Right ventricle myocardium inferior (tissue), 1 donor: ENCODE measurements at places on chromosomes 7 and 10. TPM values are rescaled to one million over a fixed set of nuclear protein-coding genes. Genes with fewer than 3 reads are reported as not detected.

- DNase-seq, result no peak
Observed at GRCh38 chr10:119272736-119273135, 65.4 kb downstream of the GRK5 start.

DNA sequence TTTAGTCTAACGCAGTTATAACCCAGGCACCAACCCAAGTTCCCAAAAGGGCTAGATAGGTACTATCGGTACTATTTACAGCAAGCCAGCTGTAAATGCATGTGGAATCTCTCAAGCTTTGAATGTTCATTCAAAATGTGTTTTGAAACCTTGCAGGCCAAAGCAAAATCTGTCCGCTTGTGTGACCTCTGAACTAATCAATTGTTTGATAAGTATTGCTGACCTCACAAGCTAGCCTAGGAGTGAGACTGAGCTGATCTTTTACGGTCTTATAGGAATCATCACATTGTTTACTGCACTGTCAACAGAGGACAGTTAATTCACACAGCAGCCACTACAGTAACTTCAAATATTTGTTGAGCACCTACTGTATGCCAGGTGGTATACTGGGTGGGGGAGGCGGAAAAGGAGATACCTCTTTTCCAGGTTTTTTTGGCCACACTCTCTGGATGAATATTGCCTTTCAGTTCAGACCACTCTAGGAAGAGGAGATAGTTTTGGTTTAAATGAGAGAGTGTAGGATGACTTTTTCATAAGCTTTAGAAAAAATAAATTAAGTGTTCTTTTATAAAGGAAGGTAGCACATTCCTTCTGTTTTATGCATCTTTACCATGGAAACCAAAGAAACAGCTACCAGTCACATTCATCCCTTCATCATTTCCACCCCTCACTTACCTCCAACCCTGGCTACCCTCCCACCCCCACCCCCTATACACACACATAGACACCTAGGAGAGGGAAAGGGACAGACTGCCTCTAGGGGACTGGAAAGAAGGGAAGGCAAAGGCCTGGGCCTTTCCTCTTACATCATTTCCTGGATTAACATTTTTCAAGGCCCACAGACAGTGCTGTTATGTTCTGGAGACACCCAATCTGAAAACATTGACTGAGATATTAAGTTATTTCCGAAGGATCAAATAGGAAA, 2.4 kb downstream of the PAPSS2 start:
- DNase-seq, result no peak

The PLXDC2 gene
- total RNA-seq, result 13.1 TPM

GRCh38 chr7:113444261-113444660, 325.9 kb upstream of the SMIM30 start:
- no peak for DNase-seq

The LMTK2 gene
- total RNA-seq, result 22.5 TPM

DNA sequence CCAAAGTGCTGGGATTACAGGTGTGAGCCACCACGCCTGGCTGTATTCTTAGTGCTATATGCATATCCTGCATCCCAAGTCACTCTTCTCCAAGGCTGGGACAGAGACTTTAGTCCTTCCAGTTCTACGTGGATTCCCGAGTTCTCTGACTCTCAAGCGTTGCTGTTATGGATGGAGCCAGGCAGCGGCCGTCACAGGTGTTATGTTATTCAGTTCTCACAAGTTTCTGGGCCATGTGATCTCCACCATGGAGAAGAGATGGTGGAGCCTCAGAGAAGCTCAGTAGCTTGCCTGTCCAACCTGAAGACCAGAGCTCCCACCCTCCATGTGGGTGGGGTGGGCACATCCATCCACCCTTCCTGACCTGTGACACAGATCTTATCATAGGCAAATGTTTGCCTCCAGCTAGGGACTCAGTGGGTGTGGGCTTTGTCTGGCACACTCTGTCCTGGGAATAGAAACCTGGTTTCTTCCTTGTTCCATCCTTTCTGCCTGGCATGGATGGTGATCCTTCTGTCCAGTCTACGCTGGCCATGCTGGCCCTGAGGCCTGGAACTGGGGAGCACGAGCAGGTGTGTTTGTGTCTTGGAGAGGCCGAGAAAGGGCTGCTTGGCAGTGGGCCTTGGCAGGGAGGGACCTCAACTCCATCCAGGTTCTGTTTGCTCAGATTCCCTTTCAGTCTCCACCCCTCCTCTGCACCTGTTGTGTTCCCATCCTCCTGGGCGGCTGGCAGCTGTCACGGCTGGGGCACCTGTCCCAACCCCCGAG, 55.3 kb downstream of the NEURL1 start:
- DNase-seq, result no peak

- no peak for DNase-seq
Observed at GRCh38 chr10:94762393-94762792, at the start of gene CYP2C19. CYP2C19 (plus strand) TSS chr10:94762681; CDS start chr10:94762706, 25 bp downstream.

DNA sequence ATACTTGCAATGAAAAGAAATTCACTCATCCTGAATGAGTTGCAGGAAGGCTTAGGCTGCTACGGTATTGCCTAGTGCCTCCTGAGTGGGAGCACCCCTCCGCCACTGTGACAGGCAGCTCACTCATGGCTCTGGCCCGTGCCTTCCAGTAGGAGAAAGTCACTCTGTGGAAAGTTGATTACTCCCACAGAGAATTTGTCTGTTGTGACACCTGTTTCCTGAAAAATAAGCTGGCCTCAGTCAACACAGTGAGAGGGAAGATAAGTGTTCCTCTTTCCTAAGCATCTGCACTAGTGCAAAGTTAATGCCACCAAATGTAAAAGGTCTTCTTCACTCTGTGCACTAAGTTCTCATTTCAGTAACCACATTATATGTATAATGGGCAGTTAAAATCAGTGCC, 158.8 kb upstream of the INHBA start:
- no peak for DNase-seq

- DNase-seq, result no peak
Observed at GRCh38 chr7:30169579-30169978, 34.8 kb downstream of the MTURN start.

DNA sequence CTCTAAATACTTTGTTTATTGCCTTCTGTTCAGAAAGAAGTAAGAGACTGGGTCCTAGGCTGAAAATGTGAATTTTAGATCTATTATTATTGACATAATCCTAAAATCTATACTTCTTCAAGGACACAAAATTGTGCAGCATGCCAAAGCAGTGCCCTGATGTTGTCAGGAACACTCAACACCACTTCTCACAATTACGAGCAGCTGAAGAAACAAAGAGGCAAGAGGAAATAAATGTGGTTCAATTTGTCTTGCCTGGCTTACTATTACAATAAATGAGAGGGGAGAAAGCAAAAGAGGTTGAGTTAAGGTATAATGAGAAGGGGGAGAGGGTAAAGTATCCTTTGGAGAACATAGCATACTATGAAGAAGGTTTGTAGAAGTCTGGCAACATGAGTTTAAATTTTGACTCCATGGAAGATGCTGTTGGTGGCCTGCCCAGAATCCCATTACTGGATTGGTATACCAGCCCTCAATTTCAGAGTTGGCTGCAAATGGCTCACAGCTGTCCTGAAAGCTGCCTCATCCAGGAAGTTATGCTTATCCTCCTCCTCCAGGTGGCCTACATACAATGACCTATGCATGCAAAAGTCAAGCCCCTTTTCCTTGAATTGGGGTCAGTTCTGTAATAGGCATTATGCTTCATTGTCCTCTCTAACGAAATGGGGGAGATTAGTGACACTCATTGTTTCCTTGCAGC, 274.6 kb upstream of the SMIM30 start:
- no peak for DNase-seq

The INA gene
- not detected for total RNA-seq

The CCDC3 gene
- total RNA-seq, result 4.7 TPM

The KNDC1 gene
- not detected for total RNA-seq

The PDE6C gene
- total RNA-seq, result not detected

DNA sequence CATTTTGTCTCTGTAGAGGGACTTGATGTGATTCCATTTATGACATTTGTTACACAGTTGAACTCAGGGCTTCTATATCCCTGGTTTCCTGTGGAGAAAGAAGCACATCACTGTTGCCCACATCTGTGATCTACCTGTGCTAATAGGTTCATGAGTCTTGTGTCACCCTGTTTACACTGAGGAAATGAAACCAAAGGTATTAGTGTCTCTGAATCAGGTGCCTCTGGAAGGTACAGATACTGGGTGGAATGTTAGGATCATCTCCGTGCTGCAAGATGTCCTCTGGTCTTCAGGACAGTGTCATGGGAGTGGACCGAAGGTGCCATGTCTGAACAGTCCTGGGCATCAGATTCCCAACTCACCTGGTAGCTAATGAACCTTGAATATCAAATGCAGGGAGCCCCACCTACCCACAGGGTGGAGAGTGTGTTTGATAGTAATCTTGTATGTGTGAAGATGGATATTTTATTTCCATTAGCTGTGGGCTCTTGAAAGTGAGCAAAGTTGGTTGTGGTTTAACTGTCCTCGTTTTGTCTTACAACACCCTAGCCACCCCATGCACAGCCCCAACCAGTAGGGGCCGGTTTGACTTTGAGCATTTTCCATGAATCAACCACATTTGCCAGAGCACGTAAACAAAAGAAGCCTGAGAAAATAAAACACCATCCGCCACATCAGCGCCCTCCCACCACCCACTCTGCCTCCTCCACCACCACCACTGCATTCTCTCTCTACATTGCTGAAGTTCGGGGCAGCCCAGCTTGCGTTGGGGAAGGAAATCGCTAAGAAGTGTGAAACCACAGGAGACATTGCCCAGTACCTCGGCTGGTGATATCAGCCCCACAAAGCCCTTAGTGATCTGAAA, 40.7 kb downstream of the TARP start:
- peak; percentile 64 for DNase-seq

- DNase-seq, result no peak
Observed at GRCh38 chr7:99326408-99326782, 697 bp downstream of the ARPC1A start.

The PPP1R9A gene
- 21.9 TPM for total RNA-seq

DNA sequence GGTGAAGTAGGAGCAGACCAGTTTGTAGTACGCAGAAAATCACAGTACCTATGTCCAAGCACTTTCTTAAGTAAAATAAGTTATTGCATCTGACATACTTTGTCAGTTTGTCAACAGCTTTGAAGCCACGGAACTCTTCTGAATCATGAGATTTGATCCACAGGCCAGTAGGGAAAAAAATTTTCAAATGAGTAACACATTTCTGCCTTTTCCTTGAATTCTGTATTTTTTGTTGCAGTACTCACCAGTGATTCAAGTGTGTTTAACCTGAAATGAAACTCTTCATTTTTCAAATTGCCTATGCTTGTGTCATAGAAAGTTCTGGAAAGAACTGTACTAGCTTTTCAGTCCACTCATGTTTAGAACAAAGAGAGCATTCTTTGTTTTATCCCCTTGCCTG, 337.7 kb downstream of the GATA3 start:
- DNase-seq, result no peak

- DNase-seq, result no peak
Observed at GRCh38 chr7:150406312-150406566, 27.1 kb downstream of the ZNF775 start.

DNA sequence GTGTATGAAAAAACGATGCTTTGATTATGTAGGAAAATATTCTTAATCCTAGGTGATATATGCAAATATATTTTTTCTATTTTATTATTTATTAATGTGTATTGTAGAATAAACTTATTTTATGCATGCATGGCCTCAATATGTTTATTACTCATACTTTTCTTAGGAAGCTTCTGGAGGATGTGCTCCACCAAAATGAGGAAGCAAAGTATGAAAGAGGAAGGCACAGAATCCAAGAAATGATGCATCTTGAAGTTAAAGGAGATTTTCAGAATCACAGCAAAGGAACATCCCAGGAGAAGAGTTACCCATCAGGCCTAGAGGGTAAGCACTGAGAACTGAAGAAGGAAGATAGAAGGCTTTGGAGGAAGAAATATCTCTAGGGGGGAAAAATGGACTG, 35.0 kb upstream of the MRPS16 start:
- no peak for DNase-seq

DNA sequence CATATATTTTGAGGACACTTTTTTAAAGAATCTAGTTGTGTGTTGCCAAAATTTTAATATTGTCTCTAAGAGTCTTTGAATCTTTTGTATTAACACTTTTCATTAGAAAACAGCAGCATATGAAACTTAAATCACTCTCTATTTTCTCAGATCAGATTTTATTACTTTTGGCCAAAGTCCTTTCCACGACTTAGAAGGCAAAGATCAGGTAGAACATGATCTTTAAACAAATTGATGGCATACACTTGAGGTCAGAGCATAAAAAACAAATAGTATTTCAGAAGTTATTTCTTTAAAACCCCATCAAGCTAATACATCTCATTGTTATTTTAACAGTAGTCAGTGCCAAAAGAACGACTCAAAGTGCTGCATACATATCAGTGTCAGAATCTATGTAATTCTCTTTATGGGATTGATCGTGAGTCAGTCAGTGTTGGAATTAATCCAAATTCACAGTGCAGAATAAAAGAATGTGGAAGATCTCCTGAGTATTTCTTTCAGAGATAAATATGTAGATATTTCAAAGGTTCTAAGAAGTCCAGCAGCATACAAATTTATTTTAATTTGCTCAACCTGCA, 9.6 kb upstream of the AGMO start:
- no peak for DNase-seq

The EVX1 gene
- not detected for total RNA-seq

The TUBAL3 gene
- not detected for total RNA-seq

DNA sequence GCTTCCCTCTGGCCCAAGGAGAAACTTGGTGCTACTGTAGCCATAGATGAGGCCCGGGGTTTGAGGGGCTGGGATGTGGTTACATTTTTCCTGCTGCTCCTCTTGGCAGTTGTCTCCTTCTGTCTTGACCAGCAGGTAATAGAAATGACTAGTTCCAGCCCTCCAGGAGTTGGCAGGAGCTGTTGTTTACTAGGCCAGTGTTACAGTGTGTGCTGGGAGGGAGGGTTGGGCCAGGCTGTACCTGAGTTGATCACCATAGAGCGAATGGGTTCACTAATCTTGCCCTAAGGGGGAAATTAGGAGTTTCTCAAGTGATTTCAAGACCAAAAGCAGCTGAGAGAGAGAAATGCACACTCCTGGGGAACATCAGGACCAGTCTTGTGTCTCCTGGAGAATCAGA, 34.9 kb downstream of the PAX2 start:
- no peak for DNase-seq

The PAX4 gene
- total RNA-seq, result not detected

DNA sequence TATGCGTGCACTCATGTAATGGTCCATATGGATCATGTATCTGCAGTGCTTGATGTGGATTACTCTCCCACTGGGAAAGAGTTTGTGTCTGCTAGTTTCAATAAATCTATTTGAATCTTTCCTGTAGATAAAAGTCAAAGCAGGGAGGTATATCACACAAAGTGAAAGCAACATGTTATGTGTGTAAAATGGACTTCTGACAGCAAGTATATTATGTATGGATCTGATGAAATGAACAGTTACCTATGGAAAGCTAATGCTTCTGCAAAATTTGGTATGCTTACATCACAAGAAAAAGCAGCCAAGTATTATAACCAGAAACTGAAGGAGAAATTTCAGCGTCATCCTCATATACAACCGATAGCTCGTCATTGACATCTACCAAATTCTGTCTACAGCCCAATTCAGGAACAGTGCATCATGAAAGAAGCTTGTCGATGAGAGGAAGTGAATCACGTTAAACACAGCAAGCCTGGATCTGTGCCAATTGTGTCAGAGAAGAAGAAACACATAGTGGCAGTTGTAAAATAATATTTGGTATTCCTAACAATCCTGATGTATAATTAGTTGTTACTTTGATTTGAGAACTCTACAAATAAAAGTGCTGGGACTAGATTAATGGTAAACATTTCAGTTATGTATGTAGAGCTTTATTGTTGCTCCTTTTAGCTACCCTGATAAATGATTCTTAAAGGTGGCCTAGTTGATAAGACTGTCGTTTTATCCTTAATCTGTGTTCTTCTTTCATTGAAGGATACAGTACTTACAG, 14.2 kb upstream of the SYPL1 start:
- DNase-seq, result no peak

GRCh38 chr10:64211466-64211865, 690.3 kb downstream of the REEP3 start:
- DNase-seq, result no peak
